ENCODE measurements at places on chromosomes 4 and X.

- no peak for DNase-seq
Observed at GRCh38 chr4:126725906-126726305, 906.9 kb upstream of the INTU start.

- DNase-seq = no peak
Observed at GRCh38 chr4:117385526-117385925, 300.1 kb upstream of the TRAM1L1 start.

DNA sequence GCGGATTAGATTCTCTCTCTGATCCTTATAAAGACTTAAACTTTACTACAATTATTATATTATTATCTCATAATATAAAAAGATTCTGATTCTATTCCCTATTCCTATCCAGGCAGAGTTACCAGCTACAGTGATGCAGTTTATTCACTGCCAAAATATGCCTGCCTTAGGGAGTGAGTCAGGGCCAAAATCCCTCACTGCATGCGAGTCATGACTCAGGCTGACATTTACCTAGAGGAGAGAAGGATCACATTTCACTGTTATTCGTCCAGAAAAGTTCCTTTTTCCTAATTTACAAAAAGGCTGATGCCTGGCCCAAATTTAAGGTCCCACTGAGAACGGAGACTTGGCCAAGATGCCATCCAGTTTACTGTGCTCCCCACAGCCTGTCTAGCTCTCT is 168.5 kb upstream of the LDB2 start:
- peak; percentile 67 for DNase-seq

GRCh38 chrX:53483416-53483815 is 49.2 kb upstream of the HSD17B10 start:
- DNase-seq = no peak

- DNase-seq = no peak
Observed at GRCh38 chr4:118356731-118357130, 3.9 kb upstream of the PRSS12 start.

DNA sequence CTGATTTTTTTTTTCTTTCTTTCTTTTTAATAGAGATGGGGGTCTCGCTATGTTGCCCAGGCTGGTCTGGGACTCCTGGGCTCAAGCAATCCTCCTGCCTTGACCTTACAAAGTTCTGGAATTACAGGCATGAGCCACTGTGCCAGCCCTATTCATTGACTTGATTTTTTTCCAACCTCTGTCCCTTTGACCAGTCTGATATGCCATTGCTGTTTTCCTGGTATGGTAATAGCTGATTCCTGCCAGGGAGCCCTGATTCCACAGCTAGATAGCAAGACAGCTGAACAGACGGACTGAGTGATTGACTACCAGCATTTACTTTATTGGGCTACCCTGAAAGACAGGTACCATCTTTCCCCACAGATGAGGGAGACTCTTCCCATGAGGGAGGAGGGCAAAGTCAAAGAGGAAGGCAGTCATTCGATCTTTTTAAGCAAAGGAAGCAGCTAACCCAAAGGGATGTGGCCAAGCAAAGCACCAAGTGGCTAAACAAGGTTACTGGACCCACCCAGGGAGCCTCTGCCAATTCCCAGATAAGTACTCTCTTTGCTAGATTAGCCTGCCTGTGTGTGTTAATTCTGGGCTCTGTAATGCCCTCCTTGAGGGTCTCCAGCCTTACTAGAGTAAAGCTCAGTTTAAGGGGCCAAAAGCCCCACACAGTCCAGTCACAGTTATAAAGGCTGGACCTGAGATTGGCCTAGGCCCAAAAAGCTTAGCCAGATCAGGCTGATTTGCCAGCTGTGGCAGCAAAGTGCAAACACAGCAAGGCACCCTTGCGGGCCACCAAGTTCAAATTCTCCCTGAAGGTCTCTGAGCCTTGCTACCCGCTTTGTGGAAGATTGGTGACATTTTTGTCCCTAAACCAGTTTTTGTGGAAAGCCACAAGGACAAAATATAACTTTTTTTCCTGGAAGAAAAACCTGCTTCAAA is 192.4 kb upstream of the GPC4 start:
- no peak for DNase-seq

- DNase-seq = no peak
Observed at GRCh38 chr4:182896421-182896820, 20.8 kb downstream of the DCTD start.

- DNase-seq = no peak
Observed at GRCh38 chr4:93532234-93532633, 296.3 kb upstream of the ATOH1 start.

DNA sequence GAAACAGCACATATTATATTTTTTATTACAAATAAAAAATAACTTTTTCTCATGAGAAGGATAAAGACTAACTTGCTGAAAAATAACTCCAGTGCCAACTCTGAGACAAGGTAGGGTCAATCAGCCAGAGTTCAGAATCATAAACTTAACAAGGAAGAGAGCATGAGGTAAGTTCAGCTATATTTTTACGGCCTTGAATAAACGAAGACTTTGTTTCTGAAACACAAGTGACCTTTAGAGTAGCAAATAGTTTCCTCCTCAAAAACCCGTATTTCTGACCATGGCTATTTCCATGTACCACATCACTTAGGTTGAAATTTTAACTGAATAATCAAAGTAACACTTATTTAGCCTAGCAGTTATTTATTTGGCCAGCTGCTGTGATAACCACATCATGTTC is 45.5 kb downstream of the PRDM5 start:
- no peak for DNase-seq

DNA sequence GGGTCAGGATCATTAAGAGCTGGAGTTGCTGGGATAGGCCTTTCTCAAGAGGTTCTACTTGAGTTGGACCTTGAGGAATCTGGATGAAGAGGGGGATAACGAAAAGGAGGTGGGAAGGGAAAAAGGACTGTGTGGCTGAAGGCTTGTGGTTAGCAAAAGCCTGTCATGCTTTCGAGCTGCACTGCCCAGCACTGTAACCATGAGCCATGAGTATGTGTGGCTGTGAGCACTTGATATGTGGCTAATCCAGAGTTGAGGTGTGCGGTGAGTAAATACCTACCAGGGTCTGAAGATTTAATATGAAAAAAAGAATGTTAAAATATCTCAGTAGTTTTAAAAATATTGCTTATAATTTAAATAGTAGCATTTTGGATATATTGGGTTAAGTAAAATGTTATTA is 11.4 kb downstream of the TMEM165 start:
- DNase-seq = no peak

- DNase-seq = no peak
Observed at GRCh38 chr4:86959588-86960500, 25.0 kb downstream of the AFF1 start.

GRCh38 chrX:88072339-88073030 is 554.9 kb downstream of the KLHL4 start:
- no peak for DNase-seq

- no peak for DNase-seq
Observed at GRCh38 chr4:150355858-150356455, 226.0 kb upstream of the MAB21L2 start.

DNA sequence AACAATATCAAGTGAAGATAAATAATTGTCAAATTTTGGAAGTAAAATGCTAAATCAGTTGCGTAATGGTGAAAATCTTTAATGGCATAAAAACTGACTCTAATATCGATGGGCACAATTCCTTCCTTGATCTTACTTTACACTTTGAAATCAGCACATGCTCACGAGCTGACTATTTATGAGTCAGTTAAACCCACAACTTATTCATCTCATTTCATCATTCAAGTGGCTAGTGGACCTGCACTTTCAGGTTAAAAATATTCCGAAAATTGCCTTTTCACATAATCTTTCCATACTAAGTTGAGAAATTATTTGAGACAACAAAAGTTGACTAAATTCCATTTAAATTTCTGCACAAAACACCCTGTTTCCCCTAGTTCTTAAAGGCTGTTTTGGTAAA is 582.1 kb upstream of the TENM3 start:
- peak; percentile 41 for DNase-seq

- peak; percentile 50 for DNase-seq
Observed at GRCh38 chr4:38663801-38664705, at the start of gene KLF3. Gene KLF3 (plus strand): TSS chr4:38664199. CDS start chr4:38680626, 16,427 bp downstream.

DNA sequence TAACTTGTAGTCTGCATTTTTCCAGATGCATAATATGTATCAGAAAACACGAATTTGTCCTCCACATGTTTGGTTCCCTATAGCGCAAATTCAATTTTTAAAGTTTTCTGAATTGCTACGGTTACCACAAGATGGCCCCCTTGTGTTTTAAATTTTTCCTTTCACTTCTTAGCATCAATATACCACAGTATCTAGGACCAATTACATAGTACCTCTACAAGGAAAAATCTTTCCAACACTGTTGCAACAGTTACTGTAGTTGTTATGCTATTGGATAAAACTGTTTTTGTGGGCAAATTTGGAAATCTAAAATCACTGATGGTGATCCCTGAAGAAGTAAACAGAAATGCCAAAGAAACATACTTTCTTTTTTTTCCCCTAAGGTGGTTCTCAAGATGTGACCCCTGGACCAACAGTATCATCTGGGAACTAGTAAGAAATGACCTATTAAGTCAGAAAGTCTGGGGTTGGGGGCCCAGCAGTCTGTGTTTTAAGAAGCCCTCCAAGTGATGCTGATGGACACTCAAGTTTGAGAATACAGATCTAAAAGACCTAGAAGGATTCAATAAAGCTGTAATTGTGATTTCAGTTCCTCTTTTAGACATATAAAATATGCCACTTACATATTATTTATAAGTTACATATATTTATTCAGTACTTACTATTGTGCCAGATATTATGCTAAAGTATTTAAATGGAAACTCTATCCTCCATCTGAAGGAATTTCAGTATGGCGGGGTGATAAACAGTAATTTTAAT is 3.1 kb downstream of the ZGRF1 start:
- no peak for DNase-seq

- DNase-seq = no peak
Observed at GRCh38 chrX:131298036-131298435, 8.9 kb upstream of the IGSF1 start.

Measured in BJ (cell line).